ENCODE measurements at places on chromosomes 3 and 15.
A peak's percentile ranks its signal among the peaks of the same experiment; 100 is the strongest.

GRCh38 chr3:58371754-58372153, 39.1 kb downstream of the PXK start:
- H3K4me3 ChIP-seq: no peak overlapping the region
- no peak for DNase-seq
- H3K27ac ChIP-seq: no peak overlapping the region
- H3K4me1 ChIP-seq: peaks cover 4% of the 10 kb centered on the region
- H3K27me3 ChIP-seq: no peaks in the 10 kb centered on the region

- H3K27ac ChIP-seq: peak overlapping the region; percentile 2
- no peaks in the 10 kb centered on the region for H3K27me3 ChIP-seq
- no peak overlapping the region for H3K4me3 ChIP-seq
- no peaks in the 10 kb centered on the region for H3K4me1 ChIP-seq
Measured at GRCh38 chr3:40299721-40300335, 9.7 kb upstream of the EIF1B start.

GRCh38 chr3:151879679-151880415, 6.4 kb downstream of the SUCNR1 start:
- H3K27ac ChIP-seq: no peak overlapping the region
- H3K4me1 ChIP-seq: peaks cover 6% of the 10 kb centered on the region
- H3K27me3 ChIP-seq: peaks cover 17% of the 10 kb centered on the region

GRCh38 chr15:58475573-58476524, 44.1 kb downstream of the LIPC start:
- no peaks in the 10 kb centered on the region for H3K27me3 ChIP-seq
- H3K36me3 ChIP-seq: peaks cover 4% of the 10 kb centered on the region
- H3K27ac ChIP-seq: peak overlapping the region; percentile 80
- DNase-seq: no peak

- DNase-seq: no peak
- H3K4me3 ChIP-seq: no peak overlapping the region
- no peaks in the 10 kb centered on the region for H3K27me3 ChIP-seq
- no peaks in the 10 kb centered on the region for H3K36me3 ChIP-seq
- no peaks in the 10 kb centered on the region for H3K4me1 ChIP-seq
Measured at GRCh38 chr15:87949575-87950223, 306.8 kb downstream of the NTRK3 start.

DNA sequence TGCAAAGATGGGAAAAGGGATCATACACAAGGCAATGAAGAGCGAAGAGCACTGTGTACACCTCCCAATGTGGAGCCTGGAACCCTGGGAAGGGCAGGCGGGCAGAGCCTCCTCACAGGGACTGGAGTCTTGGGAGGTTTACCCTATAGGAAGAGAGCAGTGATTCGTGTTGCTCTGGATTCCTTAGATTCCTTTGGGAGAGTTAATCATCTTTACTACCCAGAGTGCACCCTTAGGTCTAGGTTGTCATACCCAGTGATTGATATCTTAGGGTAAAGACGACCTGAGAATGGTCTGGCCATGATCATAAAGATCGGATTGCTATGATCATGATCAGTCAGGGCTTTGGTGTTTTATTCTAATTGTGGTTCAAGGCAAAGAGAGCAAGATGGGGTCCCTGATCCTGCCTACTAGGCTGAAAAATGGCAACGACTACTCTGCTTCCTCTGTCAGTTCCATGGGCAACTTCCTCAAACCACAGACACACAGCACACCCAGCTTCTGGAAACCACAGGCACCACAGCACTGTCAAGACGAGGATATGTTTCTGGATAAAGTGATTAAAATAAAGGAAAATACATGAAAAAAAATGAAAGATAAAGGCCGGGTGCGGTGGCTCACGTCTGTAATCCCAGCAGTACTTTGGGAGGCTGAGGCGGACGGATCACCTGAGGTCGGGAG, 20.4 kb upstream of the MAP6D1 start:
- no peaks in the 10 kb centered on the region for H3K4me1 ChIP-seq
- DNase-seq: no peak
- H3K27ac ChIP-seq: peak overlapping the region; percentile 29
- H3K4me3 ChIP-seq: no peak overlapping the region
- H3K27me3 ChIP-seq: no peaks in the 10 kb centered on the region
- H3K36me3 ChIP-seq: peaks cover 52% of the 10 kb centered on the region

GRCh38 chr3:163812006-163812405, 1266.3 kb downstream of the SI start:
- DNase-seq: no peak
- H3K27me3 ChIP-seq: no peaks in the 10 kb centered on the region
- H3K36me3 ChIP-seq: no peaks in the 10 kb centered on the region

DNA sequence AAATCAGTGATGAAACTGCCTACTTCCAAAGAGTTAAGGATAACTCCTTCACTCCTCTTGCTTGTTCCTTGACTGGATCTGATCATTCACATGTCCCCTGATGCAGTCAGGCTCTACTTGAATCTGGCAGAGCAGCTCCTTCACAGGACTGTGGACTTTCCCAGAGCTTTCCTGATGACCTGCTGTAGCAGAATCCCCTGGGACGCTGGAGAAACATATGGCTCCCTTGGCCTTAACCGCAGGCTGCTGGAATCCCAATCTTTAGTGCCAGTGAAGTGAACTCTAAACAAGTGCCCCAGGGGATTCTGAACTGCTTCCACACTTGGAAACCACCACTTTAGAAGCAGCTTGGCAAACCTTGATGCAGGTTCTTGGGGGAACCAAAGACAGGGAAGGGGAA, 217.8 kb downstream of the CHST2 start:
- H3K36me3 ChIP-seq: peaks cover 4% of the 10 kb centered on the region
- H3K4me3 ChIP-seq: no peak overlapping the region
- H3K27me3 ChIP-seq: no peaks in the 10 kb centered on the region
- no peak for DNase-seq

DNA sequence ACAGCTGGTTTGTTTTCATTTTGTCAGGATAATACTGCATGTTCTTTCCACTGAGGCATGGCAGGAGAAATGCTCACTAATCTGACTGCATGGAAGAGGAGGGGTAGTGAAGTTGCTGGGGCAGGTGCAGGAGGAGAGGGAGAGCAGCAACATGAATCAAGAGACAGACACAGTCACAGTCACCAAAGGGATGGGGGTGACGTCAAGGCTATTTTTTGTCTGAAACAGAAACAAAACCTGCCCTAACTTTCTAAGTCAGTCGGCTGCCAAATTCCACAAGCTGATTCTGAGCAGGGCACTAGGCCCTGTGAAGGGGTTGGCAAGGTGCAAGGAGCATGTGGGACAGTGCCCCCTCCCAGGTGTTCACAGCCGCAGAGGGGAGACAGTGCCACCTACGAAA, 186.6 kb upstream of the NSMCE3 start:
- no peaks in the 10 kb centered on the region for H3K36me3 ChIP-seq
- no peak overlapping the region for H3K4me3 ChIP-seq
- no peak overlapping the region for H3K27ac ChIP-seq
- peaks cover 10% of the 10 kb centered on the region for H3K4me1 ChIP-seq
- peaks cover 15% of the 10 kb centered on the region for H3K27me3 ChIP-seq

GRCh38 chr3:57029924-57030323, 30.5 kb upstream of the SPATA12 start:
- no peaks in the 10 kb centered on the region for H3K4me1 ChIP-seq
- no peak overlapping the region for H3K27ac ChIP-seq
- no peak for DNase-seq
- H3K36me3 ChIP-seq: no peaks in the 10 kb centered on the region
- H3K4me3 ChIP-seq: no peak overlapping the region
- peaks cover 19% of the 10 kb centered on the region for H3K27me3 ChIP-seq

DNA sequence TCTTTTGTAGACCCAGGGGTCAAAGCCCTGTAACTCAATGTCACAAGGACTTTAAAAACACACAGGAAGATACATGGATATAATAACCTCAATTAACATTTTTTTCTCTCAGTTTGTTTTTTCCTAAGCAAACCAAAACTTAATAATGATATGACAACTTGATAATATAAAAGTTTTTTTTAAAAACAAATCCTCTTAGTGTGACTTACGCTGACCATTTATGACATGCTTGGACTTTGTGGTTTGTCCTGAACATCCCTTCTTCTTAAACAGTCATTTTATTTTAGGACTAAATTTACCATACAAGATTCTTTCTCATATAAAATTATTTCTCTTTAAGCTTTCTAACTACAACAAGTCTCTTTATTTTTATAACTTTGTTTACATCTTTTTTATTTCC, 25.4 kb upstream of the FAM3D start:
- no peak for DNase-seq
- no peaks in the 10 kb centered on the region for H3K36me3 ChIP-seq
- no peak overlapping the region for H3K27ac ChIP-seq
- H3K4me1 ChIP-seq: no peaks in the 10 kb centered on the region
- H3K27me3 ChIP-seq: peaks cover 16% of the 10 kb centered on the region

- H3K4me3 ChIP-seq: no peak overlapping the region
- H3K27me3 ChIP-seq: no peaks in the 10 kb centered on the region
- DNase-seq: no peak
- no peaks in the 10 kb centered on the region for H3K36me3 ChIP-seq
- no peaks in the 10 kb centered on the region for H3K4me1 ChIP-seq
Measured at GRCh38 chr3:104367000-104367399, 999.7 kb upstream of the ALCAM start.

GRCh38 chr3:12870942-12871341, 29.6 kb upstream of the RPL32 start:
- H3K27ac ChIP-seq: peak overlapping the region; percentile 98
- peaks cover 6% of the 10 kb centered on the region for H3K36me3 ChIP-seq
- H3K4me3 ChIP-seq: peak overlapping the region; percentile 75
- H3K4me1 ChIP-seq: peaks cover 31% of the 10 kb centered on the region
- peaks cover 13% of the 10 kb centered on the region for H3K27me3 ChIP-seq
- peak; percentile 43 for DNase-seq

DNA sequence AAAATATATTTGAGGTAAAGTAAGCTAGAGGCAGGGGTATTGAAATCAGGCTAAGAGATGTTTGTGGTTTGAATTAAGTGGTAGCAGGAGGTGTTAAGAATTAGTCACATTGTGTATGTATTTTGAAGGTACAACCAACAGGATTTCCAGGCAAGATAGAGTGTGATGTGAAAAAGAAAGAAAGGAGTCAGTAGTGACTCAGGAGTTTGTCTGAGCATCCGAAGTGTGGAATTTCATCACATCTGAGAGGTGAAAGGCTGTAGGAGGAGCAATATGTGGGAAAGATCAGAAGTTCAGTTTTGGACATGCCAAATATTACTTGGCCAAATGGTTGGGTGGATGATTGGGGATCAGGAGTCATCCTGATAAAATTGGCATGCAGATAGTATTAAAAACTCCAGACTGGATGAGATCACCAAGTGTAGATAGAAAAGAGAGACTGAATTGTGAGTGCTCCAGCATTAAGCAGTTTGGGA, 32.1 kb upstream of the EBLN2 start:
- no peaks in the 10 kb centered on the region for H3K27me3 ChIP-seq
- H3K4me3 ChIP-seq: peak overlapping the region; percentile 0
- peaks cover 83% of the 10 kb centered on the region for H3K4me1 ChIP-seq
- no peak for DNase-seq
- peaks cover 3% of the 10 kb centered on the region for H3K36me3 ChIP-seq
- H3K27ac ChIP-seq: peak overlapping the region; percentile 38

All from central memory CD8-positive, alpha-beta T cell (primary cell).